Effector CD8-positive, alpha-beta T cell (primary cell): ENCODE measurements at places on chromosomes 7 and 10.

DNA sequence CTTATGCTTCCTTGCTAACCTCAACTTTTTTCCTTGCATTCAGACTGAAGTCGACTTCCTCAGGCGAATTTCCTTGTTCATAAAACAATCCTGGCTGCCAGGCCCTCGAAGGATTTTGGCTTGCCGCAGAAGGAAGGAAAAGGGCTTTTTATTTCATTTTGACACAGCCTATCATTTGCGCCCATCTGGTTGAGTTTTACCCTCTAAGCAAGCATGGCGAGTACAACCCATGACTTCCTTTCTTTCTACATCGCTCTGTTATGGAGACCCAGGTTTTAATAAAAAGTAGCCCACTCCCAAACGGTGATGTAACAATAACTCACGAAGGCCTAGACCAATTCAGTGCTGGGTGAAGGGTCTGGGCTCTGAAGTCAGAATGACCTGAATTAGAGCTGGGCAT, 109.3 kb downstream of the PRPF18 start:
- no peak for DNase-seq

GRCh38 chr7:119196183-119196582, 971.7 kb downstream of the ANKRD7 start:
- no peak for DNase-seq

GRCh38 chr7:27269455-27269854, 26.9 kb downstream of the EVX1 start:
- DNase-seq: no peak

- DNase-seq: no peak
These were observed 1126.4 kb upstream of the GHITM start for GRCh38 chr10:83012866-83013265.

DNA sequence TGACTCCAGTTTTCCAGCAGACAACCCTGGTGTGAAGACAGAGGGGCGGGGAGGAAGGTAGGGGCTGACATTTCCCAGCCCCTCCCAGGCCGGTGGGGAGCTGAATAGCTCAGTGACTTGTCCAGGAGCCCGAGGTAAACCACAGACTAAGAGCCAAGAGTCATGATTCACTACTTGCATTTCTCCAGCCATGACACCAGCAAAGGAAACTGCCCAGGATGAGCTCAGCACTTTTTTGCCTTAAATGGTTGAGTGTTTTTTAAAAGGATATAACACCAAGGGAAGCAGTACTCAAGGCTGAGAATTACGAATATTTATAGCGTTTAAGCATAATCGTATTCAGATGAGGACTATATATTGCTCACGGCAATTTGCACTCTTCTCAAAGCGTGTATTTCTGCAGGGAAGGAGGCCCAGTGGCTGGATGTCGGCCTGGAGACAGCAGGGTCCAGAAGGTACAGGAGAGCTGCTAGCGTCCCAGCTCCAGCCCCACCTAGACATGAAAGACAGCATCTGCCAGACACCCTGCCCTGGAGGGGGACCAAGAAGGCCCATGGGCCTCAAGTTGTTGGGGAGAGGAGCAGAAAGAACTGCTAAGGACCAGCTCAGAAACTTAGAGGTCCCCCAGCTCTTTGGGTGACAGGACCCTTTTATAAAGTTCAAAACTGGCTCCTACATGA, 141.4 kb downstream of the GRID1 start:
- DNase-seq: no peak

GRCh38 chr10:74123081-74123480, 27.5 kb downstream of the AP3M1 start:
- no peak for DNase-seq

- DNase-seq: no peak
These were observed 81.3 kb downstream of the INSYN2A start for GRCh38 chr10:127115100-127115499.

GRCh38 chr10:62662486-62662885, 142.0 kb upstream of the ADO start:
- DNase-seq: no peak

GRCh38 chr10:5809527-5810154, 3.6 kb downstream of the GDI2 start:
- no peak for DNase-seq

DNA sequence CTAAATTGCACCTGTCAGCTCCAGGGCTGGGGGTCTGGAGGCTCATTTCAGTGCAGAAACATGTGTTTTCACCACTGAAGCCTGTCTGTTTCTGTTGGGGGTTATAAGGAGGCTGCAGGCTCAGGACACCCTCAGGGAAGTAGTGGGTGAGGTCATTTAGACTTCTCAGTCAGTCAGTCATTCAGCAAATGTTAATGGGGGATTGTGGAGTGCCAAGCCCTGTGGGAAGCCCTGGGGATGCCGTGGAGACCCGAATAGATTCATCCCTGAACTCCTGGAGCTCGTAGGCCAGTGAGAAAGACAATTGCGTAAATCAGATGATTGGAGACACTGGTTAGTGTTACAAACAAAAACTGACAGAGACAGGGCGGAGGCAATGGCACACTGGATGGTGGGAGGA, 19.2 kb downstream of the LHPP start:
- DNase-seq: no peak

DNA sequence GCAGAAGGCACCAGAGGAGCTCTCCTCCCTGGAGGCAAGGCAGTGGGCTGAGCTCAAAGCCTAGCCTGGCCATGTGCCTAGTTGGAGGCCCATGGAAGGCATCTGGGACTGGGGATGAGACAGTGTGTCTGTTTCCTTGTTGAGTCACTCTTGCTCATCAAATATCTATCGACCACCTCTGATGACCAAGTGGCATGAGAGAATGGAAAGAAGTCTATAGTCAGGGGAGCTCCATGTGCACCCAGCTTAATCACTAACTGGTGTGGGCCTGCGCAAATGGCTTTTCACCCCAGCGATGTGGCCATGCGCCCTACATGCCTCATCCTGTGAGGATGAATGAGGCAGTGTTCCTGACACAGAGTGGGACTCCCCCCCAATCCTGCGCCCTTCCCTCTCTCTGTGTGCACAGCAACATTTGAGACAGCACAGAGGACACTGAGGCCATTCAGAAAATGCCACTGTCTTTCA, 229.9 kb downstream of the RPS24 start:
- DNase-seq: no peak

GRCh38 chr10:133528296-133528844, 1.2 kb downstream of the CYP2E1 start:
- DNase-seq: no peak

DNA sequence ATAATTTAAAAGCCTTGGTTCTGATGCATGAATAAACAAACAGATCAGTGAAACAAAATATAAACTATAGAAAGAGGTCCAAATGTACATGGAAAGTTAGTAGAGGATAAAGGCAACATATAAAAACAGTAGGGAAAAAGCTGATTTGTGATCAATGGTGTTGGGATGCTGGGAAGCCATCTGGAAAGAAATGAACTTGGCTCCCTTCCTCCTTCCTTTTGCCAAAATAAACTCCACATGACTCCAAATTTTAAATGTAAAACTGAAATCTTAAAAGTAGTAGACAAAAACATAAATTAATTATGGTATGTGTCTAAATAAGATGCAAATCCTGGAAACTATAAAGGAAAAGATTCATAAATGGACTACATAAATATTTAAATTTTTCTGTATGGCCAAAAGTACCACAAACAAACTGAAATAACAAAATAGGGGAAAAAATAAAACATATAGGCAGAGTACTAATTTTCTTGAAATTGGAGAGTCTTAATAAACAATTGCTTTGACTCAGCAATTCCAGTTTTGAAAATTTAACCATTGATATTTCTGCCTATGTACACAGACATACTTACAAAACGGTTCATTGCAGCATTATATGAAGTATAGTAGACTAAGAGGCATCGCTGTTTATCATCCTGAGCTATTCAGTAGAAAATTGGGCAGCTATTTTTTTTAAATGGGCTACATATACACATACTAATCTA, 77.0 kb upstream of the TRIM24 start:
- no peak for DNase-seq

GRCh38 chr10:34104829-34105572, 710.1 kb downstream of the PARD3 start:
- no peak for DNase-seq

- peak; percentile 64 for DNase-seq
These were observed at the start of gene NMT2 for GRCh38 chr10:15168291-15168785. Gene NMT2 (minus strand): TSS chr10:15168693. CDS start chr10:15168612, 81 bp downstream.

DNA sequence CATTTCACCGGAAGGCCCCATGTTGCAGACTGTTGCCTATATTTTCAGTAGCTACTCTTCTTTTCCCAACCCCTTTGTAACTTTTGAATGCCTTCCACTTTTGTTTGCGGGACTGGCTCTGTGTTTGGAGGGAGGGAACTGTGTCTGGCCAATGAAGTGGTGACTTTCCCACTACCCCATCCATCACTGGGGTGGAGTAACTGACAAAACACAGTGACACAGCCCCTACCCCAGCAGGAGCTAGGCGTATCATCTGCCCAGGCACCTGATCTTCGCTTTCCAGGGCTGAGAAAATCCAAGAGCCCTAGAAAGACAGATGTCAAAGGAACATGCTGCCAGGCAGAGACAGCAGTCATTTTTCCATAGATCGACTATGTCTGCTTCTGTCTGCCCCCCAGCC, 710.6 kb upstream of the CELF2 start:
- no peak for DNase-seq

- DNase-seq: no peak
These were observed 135.9 kb upstream of the PODXL start for GRCh38 chr7:131692131-131692960.

DNA sequence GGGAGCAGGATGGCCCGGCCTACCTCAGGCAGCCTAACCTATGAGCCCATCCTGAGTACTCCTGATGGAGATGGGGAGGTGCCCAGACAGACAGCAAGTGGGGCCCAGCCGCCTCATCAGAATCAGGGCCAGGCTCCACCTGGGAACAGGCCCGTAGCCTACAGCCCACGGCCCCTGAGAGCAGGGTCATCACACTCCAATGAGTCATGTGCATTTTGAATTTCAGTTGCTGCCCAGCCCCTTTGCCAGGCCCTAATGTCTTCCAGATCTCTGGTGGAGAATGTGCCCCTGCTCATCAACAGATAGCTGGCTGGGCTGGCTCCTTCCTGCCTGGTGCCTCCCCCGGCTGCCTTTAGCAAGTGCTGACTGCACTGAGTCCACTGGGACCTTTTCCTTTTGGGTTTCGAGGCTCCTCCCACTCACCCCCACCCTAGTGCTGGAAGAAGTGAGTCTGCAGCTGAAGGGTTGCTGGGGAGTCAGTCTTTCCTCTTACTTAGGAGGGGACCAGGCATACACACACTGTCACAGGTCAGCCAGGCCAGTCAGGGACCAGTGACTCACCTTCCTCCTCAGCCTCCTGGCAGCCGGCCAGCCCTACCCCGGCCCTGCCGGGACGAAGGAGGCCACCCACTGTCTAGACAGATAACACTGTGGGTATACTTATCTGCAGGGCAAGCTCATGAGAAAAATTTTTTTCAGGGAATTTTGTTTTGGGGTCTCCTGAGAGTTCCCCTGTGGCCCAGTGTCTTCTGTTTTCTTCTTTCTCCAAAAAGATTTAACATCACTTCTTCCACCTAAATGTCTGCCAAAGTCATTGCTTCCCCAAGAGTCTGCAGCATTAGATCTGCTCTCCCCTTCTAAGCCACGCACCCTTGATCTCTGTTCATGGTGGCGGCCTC, 9.1 kb upstream of the ASIC3 start:
- DNase-seq: no peak

GRCh38 chr10:110167149-110167548, 40.3 kb upstream of the MXI1 start:
- no peak for DNase-seq

DNA sequence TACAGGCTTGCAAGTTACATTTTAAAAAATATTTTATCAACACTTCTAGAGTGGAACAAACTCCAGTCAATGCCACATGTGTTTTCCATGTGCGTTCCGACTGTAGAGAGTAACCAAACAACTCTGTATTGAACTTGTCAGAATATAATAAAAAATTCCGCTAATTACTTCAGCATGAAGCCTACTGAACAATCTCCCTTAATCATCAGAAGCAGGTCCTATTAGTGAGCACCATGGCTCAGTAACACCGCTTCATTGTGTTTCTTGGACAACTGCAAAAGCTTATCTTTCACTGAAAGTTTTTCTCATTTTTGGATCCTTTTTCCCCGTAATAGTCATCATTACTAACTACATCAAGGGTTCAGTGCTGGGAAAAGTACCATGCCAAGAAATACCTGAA, 117.0 kb downstream of the MKX start:
- DNase-seq: no peak

DNA sequence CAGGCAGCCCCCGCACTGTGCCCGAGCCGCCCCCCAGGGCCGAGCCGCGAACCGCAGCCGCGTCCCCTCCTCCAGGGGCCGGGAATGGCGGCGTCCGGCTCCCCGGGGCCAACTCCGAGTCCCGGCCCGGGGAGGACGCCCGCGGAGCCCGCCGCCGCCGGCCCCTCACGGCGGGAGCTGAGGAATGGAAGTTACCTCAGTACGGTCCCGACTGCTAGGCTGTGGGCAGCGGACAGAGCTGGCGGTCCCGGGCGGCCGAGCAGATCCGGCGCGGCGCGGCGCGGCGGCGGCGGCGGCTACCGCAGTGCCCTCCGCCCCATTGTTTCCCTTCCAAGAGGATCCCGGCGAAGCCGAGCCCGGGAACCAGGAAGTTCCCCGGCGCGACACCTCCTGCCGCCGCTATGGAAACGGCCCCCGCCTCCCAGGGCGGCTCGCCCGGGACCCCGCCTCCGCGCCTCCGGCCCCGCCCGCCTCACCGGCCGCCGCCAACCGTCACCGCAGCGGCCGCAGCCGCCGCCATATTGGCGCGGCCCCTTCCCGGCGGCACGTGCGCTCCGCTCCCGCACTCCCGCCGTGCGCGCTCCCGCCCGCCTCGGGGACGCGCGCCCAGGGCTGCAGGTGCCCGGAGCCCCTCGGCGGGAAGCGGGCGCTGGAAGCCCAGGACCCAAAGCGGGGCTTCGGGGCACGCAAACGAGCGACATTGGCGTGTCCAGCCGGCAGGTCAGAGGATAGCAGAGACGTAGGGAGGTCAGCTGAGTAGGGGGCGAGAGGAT, at the start of gene USP6NL:
Gene USP6NL, minus strand, starts transcription at position 403 of the 773 bp plus-strand sequence. CDS start 14,016 bp downstream, outside the sequence.
- peak; percentile 54 for DNase-seq
